Suppressor macrophage treated with lipopolysaccharide for 4 hours (primary cell): ENCODE measurements at places on chromosomes 2 and 18.

- no peak for DNase-seq
Measured at GRCh38 chr18:46344416-46345180, 240.4 kb downstream of the HAUS1 start.

DNA sequence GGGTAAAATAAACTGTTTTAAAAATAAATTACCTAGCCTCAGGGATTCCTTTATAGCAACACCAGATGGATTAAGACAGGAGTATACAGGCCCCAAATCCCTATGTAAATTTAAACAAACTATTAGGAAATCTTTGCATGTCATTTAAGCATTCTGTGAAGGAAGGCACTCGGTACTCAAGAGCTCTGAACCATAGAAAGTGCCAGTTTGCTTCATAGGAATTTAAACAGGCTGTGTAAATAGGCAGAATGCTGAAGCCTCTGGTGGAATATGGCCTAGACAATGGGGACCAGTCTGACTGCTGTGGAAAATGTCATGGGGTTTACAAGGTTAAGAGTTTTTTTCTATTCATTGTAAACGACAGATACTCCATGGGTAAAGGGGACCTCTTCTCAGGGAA lies 377.4 kb downstream of the DLGAP1 start:
- DNase-seq: no peak

GRCh38 chr2:119440873-119441272 lies 9.2 kb downstream of the TMEM37 start:
- DNase-seq: no peak

DNA sequence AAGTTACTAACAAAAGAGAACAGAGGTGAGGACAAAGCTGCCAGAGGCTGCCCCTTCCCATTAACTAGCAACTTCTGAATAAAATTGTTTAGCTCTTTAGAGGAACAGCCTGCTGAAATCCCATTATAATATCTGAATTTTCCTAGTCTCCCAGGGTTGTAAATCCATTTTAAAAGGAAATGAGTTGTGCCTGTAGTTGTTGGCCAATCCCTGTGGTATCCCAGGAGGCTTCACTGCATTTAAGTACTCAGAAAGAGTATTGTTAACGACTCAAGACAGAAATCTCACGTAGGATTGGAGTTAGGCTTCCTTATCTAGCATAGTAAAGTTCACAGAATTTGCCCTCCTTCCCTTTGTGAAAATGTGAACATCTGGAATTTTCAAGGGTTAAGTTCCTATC lies 8.9 kb downstream of the LAPTM4A start:
- no peak for DNase-seq

GRCh38 chr2:231348704-231349373 lies 46.7 kb upstream of the B3GNT7 start:
- DNase-seq: peak; percentile 39

DNA sequence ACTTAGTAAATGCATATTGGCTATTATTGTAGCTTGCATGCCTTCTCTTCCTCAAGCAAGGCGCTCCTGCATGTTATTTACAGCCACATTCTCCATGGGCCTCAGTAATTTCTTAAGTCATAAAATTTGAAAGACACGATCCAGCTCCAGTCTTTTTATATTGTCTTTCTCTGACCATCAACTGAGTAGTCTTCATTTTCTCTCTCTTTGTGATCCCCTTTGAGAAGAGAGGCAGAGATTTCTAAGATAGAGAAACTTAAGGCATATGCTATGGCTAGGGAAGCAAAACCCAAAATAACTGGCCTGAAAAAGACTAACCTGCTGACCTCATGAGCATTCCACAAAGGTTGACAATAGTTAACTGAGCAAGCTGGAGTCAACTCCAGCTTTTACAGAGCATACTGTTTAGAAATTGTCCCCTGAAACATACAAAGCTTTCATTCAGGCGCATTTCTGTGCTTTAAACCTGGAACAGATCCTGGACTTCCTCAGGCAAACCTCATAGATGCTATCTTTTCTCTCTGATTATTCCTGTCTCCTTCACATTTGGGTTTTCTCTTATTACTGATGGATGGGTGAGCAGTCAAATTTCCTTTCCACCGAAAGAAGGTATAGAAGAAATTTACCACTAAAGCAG lies 4.6 kb downstream of the DPP4 start:
- DNase-seq: no peak

- no peak for DNase-seq
Measured at GRCh38 chr2:239109041-239109927, 261.4 kb downstream of the TWIST2 start.
